Hematopoietic multipotent progenitor cell treated with erythropoietin and hydrocortisone succinate and interleukin-3 and kit ligand, for 4 days (in vitro differentiated cells): ENCODE measurements at places on chromosomes 2 and 18.

DNA sequence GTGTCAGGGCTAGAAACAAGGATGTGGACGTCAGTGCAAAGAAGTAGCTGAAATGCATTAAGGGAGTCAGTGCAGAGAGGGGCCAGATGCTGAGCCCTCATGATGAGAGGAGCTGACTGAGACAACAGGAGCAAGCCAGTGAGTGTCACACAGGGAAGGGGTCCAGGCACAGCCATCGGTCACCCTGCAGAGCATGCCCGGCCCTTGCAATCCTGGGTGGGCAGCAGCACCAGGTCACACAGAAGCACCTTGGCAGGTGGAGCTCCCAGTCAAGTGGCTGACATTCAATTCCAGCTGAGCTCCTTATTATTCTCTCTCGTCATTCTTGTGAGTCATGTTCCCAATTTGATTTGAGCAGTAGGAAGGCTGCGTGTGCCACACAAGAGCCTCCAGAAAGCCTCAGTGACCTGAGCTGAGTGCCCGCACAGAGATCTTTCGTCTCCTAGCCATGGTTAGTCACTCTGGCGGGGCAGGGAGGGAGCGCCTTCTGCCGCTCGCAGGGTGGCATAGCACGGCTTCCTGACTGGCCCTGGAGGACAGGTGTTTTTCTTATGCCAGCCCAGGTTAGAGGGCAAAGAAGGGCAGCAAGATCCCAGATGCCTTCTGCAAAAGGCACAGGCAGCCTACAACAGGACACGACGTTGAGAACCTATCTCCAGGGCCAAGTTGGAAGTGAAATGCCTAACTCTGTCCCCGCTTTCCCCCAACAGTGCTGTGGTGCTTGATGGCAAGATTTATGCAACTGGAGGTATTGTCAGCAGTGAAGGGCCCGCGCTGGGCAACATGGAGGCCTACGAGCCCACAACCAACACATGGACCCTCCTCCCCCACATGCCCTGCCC is 220.9 kb downstream of the ATAD2B start:
- no peak for DNase-seq

DNA sequence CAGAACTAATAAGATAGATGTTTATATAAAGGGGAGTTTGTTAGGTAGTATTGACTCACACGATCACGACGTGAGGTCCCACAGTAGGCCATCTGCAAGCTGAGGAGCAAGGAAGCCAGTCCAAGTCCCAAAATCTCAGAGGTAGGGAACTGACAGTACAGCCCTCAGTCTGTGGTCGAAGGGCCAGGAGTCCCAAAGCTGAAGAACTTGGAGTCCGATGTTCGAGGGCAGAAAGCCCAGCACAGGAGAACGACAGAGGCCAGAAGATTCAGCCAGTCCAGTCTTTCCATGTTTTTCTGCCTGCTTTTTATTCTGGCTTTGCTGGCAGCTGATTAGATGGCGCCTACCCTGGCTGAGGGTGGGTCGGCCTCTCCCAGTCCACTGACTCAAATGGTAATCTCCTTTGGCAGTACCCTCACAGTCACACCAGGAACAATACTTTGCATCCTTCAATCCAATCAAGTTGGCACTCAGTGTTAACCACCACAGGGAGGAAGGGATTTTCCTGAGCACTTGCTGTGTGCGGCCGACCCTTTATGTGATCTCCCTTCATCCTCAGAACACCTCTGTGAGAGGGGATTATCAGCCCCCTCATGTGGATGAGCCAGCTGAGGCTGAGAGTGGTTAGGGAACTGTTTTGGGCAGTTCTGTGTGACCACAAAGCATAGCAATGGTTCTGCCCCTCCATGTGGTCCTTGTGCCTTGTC is 78.3 kb downstream of the RNF144A start:
- DNase-seq: no peak

DNA sequence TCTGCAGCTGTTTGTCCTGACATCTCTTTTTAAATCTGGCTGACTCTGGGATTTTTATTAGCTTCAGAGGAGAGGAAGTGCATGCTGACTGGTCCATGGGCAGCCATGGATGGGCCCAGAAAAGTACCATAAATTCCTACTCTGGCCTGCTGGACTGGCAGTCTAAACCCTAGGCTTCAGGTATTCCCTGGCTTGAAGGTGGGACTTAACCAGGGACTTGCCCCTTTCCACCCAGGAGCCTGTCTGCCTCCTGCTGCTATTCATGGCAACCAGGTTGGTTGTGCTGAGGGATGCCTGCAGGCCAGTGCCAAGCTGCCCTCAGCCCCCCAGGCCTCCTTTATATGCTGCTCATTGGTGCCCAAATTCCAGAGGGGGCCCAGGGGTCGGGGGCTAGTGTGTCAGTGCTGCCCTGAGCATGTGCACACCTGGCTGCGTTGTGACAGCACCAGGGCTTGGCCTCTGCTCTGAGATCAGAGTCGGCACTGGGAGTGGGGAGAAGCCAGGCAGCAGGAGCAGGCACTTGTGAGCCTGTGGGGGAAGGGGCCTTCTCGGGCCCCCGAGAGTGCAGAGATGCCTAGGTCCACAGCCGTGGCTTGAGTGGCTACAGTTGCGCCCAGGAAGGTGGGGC is 195.7 kb upstream of the TFPI start:
- no peak for DNase-seq

GRCh38 chr2:101442667-101443061 is 32.2 kb downstream of the RFX8 start:
- no peak for DNase-seq

DNA sequence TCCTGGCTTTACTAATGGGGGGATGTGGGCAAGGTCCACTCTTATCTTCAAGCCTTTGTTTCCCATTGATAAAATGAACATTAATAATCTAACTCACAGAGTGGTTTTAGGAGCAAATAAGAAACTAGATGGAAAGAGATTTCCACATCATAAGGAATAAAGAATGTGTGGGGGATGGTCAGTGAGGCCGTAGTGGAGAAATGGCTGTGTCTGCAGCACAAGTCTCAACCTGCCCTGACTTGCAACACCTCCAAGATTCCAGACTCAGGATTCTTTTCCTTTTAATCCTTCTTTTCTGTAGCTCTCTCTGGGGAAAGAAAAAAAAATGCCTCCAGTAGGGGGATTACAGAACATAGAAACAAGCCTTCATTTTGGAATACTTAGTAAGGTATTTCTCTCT is 124.2 kb upstream of the MEX3C start:
- DNase-seq: no peak

DNA sequence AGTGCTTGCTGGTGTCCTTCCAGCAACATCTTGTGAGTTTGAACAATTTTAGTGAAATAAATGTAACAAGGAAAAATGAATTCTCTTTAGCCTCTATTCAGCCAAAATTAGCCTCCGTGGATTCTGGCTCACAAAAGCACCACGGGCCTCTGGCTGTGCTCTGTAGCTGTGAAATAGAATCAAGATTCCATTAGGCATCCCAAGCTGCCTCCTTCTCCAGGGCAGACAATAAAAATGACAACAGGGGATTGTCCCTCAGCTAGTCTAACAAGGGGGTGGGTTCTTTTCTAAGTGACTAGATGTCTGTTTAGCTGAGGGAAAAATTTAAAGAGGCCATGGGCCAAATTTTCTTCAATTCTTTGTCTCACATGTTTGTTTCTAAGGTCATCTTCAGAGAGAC is 254.7 kb upstream of the FIGN start:
- DNase-seq: no peak

- no peak for DNase-seq
Observed at GRCh38 chr2:62254424-62255266, 58.7 kb downstream of the B3GNT2 start.

DNA sequence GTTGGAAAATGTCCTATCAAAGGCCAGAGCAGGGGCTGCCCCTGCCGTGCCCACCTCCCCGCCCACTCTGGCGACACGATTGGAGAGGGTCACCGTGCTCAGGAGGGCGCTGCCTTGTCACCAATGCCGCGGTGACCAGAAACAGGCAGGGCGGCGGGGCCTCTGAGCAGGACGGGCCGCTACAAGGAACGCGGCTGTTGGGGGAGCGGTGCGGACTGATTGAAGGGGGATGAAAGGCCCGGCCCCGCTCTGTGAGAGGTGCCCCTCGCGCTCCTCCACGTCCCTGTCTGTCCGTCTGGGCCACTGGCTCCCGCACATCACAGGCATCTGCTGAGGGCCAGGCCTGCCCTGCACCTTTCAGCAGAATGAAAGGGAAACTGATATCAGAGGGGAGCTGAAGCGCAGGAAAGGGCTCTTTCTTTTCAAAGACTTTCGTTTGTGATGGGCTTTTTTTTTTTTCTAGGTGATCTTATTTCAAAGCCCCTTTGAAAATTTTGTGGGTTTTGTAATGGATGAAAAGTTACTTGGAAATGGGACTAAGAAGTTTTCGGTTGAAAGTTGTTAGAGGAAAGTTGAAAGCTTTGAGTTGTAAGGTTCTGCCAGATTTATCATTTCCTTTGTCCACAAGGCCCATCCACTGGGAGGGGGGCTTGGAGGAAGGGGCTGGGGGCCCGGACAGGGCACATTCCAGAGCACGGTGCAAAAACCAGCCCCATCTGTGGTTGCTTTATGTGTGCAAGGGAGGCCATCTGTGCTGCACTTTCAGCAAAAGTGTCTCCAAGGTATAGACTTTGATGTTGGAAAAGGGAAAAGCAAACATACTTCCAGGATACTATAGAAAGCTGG is 244.2 kb downstream of the KLHL29 start:
- no peak for DNase-seq

GRCh38 chr18:12838178-12838634 is 45.8 kb downstream of the PTPN2 start:
- DNase-seq: peak; percentile 53

DNA sequence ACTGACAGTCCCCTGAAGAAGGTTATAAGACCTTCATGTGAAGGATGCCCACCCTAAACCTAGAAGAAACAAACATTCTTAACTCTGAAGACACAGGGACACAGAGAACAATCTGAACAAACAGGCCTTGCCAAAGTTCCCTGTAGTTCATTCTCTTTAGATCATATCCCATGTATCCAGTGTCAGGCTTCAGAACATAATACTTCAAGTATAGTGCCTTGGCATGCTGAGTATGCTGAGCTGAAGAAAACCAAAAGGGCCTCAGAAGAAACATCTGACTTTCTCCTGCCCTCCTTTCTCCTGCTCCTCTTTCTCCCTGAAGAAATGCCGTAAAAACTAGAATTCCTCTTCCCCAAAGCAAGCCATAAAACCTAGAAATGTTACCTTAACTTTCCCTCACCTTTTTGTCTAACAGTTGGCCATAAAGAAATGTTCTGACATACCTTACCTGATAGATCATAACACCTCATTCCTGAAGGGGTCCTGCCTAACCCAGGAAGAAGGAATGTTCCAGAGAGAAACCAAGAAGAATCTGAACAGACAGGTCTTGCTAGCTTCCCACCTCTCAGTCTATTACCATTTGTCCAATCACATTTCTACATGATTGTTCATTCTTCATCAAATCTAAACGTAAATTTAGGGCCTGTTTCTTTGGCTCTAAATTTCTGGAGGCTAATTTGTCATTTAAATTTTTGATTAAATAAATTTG is 160.1 kb upstream of the ZC3H15 start:
- DNase-seq: no peak

DNA sequence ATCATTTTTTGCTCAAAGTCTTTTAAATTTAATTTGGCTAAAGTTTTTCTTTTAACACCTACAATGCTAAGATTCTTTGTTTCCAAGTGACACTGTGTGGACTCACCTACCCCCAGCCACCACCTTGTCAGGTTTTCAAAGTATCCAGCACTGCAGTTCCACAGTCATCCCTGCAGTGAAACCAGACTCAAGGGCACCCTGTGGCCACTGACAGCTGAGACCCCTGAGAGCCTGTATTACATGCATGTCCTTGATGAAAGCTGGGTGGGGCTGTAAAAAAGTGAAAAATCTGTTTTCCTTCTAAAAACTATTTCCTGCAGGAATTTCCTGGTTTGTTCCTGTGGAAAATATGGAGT is 19.9 kb downstream of the TPRKB start:
- no peak for DNase-seq

- DNase-seq: no peak
Observed at GRCh38 chr2:110639972-110640371, 37.9 kb downstream of the BUB1 start.

DNA sequence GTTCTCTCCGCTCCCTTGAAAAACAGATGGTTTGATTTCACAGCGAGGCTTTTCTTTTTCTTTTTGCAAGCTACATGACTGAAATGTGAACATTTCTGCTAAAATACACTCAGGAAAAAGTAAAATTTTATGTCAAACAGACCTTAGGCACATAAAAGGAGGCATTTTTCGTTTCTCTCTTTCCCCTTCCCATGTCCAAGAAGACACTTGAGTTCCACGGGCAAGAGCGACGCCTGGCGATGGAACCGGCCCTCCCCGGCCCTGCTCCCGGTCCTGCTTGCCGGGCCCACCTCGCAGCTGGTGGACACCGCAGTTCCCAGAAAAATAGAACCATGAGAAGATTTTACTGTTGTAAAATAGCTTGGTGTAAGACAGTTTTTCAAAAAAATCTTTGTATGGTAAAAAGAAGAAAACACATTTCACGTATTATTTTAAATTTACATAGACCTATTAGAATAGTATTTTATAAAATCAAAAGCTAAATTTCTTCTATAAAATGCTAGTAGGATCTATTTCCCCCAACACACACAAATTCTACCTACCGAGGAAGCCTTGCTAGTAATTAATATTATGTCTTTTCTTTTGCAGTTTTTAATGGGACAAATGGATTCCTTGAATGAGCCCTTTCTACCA is 2.3 kb upstream of the ALKAL2 start:
- peak; percentile 81 for DNase-seq

GRCh38 chr2:236631281-236631855 is 61.7 kb downstream of the ACKR3 start:
- DNase-seq: no peak

- DNase-seq: no peak
Observed at GRCh38 chr2:231616296-231616695, 23.6 kb downstream of the TEX44 start.

DNA sequence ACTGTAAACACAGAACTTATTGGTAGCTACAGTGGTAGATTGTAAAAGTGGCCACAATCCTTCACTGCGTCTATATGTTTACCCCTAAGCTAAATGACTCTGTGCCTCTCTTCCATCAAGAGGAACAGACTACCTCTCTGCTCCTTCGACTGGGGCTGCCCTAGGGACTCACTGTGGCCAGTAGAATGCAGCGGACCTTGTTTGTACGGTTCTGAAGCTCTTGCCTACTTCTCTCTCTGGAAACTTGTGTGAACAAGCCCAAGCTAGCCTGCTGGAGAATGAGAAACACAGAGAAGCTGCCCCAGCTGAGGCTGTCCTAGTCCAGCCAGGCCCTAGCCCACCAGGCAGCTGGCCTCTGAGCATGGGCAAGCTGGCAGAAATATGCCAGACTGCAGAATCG is 140.8 kb upstream of the SLC1A4 start:
- DNase-seq: no peak

- peak; percentile 68 for DNase-seq
Observed at GRCh38 chr2:121297217-121297830, 12.3 kb upstream of the TFCP2L1 start.

- no peak for DNase-seq
Observed at GRCh38 chr18:24378598-24378997, 19.0 kb downstream of the OSBPL1A start.

GRCh38 chr2:137521653-137522619 is 442.3 kb upstream of the HNMT start:
- no peak for DNase-seq
